ENCODE measurements at places on chromosomes 3 and 15.
A peak's percentile ranks its signal among the peaks of the same experiment; 100 is the strongest.

DNA sequence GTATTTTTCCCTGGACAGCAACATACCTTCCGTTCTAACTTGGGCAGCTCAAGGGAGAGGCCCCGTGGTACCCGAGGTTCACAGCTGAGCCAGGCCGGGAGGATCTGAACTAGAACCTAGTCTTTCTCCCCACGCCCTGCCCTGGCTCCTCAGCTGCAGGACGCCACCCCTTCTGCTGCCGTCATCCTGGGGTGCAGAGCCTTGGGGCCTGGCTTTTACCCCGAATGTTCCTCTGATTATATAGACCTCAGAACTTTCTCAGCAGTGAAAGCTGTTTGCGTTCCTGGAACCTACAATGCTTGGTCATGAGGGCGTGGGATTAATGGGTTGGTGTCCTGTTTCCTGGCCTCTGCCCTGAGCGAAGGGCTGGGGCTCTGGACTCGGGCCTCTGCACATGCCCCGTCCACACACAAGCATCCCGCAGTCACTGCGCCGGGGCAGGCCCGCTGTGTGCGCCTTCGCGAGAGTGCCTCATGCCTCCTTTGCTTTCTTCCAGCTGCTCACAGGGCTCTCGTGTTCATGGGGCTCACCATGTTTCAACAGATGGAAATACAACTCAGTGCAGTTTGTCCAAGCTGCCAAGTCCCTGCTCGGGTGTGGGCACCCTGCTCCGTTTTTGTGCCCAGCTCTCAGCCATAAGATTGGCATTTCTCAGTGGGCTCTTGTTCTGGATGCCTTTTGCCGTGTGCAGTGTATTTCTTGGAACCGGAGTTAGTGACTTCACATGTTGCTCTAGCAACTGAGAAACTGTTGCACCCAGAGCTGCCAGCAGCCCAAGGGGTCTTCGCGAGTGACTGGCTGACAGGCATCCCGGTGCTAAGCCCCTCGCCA lies 20.4 kb downstream of the SYNM start:
- DNase-seq = no peak

DNA sequence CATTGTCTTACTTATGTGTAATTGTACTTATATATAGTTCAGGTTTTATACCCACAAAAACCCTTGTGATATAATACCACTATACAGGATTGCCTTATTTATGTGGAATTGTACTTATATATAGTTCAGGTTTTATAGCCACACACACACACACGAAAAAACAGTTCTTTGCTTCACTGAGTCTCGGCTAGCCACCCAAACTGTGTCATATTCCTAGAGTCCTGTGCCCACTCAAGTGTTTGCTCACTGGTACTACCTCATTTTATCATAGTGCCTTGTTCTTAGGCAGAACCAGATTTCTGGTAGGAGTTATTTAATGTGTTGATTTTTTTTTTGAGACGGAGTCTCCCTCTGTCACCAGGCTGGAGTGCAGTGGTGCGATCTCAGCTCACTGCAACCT lies 12.5 kb downstream of the RASA2 start:
- no peak for DNase-seq

DNA sequence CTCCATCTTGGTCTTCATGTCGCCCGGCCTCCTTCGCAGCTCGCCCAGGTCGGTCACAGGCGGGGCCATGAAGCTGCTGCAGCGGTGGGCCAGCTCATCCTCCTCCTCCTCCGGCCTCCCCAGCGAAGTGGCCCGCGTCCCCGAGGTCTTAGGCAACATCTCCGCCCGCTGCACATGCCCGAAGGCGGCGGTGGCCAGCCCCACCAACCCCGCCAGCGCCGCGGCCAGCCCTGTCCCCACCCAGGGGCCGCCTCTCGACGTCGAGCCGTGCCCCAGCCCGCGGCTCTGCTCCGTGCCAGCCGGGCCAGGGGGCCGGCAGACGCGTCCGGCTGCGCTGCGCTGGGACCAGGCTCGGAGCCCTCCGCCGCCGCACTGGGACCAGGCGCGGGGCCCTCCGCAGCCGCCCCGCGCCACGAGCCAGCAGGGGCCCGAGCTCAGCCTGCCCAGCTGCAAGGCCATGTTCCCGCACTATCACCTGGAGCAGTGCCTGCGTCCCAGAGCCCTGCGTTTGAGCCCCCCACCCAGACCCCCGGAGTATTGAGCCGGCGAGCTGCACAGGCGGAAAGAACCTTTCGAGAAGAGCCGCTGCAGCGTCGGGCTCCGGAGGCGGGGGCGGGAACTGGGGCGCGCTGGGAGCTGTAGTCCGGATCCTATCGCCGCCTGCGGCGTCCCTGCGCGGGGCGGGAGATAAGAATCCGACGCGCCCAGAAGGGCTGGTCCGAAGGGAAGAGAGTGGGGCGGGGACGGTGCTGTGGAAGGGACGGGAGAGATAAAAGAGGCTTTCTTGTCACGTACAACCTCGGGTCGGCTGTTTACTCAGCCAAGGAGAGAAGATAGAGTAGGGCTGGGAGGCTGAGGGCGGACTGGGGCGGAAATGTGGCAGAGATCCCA lies at the start of gene CPOX:
Gene CPOX, minus strand, starts transcription at position 566 of the 891 bp plus-strand sequence. Its CDS starts 107 bp downstream, at position 459.
- peak; percentile 71 for DNase-seq

DNA sequence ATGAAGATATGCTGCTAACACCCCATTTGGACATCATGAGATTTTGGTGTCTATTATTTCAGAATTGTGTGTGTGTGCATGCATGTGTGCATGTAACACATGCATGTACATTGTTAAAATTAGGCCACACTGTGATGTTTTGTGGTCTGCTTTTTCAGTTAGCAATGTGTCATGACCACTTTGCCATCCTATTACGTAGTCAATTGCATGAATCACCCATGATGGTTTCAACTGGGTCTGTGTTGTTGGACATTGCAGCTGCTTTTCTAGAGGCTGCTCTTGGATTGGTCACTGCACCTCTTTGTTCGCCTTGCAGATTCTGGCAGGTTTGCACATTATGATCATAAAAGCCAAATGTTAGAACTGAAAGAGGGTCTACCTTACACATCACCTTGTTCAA lies 101.0 kb upstream of the THBS1 start:
- DNase-seq = no peak

- no peak for DNase-seq
These were observed 110.9 kb downstream of the LMLN start for GRCh38 chr3:198070871-198071270.

DNA sequence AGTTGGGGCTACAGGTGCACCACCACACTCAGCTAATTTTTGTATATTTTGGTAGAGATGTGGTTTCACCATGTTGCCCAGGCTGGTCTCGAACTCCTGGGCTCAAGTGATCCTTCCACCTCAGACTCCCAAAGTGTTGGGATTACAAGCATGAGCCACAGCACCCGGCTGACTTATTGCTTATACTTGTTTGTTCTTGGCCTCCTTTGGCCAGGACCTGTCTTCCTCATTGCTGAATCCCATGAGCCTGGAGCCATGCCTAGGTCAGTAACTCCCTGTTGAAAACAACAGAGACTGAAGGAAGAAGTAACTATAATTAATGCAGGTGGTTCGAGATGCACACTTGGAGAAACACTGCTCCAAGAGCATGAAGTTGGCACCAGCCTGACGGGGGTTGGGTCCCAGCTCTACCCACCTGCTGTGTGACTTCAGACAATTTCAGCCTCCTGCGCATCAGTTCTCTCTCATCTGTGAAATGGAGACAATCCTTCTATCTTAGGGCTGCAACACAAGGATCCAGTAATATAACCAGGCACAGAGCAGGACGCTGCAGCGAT lies 38.9 kb downstream of the CPN2 start:
- DNase-seq = no peak

GRCh38 chr3:102223132-102223531 lies 211.7 kb upstream of the ZPLD1 start:
- no peak for DNase-seq
